ENCODE measurements at places on chromosomes 7 and 10.

GRCh38 chr10:115935731-115936130 lies 337.3 kb downstream of the GFRA1 start:
- DNase-seq, result no peak

GRCh38 chr7:41117431-41117830 lies 585.5 kb downstream of the INHBA start:
- DNase-seq, result no peak

- peak; percentile 82 for DNase-seq
Measured at GRCh38 chr10:92839191-92840085, 8.9 kb upstream of the EXOC6 start.

- DNase-seq, result no peak
Measured at GRCh38 chr7:81859433-81859832, 89.6 kb upstream of the HGF start.

DNA sequence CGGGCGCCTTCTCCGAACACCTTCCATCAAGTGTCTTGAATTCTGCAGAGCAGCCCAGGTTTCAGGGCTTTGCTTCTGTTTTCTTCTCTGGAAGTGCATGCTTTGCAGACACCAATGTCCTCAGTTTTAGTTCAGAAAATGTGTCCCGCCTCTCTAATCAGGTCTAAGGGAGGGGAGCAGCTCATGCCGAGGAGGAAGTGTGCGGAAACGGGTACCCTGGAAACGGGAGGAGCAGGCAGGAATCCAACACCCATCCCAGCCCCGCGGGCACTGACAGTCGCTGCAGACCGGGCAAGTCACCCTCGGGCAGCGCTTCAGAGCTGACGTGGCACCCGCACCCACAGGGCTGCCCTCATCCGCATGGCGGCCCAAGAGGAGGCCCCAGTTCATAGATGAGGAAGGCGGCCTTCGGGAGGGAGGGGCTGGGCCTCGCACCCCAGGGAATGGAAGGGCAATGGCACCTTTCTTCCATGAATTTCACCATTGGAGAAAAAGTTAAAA lies 338.7 kb downstream of the DNAJB6 start:
- DNase-seq, result no peak

DNA sequence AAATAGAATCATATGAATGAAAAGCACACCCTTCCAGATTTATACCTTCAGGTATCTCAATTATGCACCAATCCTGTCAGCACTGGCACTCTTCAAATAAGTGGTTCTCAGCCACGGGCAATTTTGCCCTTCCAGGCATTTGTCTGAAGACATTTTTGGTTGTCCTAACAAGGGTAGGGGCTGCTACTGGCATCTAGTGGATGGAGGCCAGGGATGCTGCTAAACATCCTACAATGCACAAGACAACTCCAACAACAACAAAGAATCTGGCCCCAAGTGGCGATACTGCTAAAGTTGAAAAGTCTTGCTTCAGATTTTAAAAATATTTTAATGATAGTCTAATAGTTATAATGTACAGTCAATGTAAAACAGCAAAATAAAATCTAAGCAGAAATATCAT lies 16.1 kb downstream of the CCDC186 start:
- no peak for DNase-seq

GRCh38 chr10:35135861-35136260 lies 9.2 kb downstream of the CREM start:
- peak; percentile 52 for DNase-seq

- no peak for DNase-seq
Measured at GRCh38 chr10:33143160-33143728, 185.2 kb upstream of the ITGB1 start.

- no peak for DNase-seq
Measured at GRCh38 chr7:78734626-78735025, 718.8 kb downstream of the MAGI2 start.

DNA sequence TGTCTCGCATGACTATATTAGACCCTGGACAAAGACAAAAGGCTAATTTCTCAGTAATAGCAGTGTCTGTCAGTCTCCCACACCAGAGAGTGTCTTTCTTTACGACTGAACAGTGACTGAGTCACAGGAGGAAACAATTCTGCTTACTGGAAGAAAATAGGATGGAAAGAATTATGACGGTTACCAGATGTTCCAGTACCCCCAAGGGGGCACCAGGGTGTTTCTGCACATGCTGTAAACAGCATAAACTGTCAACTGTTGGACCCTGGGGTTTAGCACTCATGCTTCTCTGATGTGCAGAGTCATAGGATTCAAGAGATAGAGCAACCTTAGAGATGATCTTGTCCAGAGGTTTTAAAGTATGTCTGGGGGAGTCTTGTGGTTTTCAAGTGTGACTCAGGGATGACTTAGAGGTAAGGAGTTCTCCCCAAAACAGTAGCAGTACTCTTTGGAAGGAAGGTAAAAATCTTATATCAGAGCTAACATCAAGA lies 291.7 kb downstream of the THSD7A start:
- DNase-seq, result peak; percentile 8

DNA sequence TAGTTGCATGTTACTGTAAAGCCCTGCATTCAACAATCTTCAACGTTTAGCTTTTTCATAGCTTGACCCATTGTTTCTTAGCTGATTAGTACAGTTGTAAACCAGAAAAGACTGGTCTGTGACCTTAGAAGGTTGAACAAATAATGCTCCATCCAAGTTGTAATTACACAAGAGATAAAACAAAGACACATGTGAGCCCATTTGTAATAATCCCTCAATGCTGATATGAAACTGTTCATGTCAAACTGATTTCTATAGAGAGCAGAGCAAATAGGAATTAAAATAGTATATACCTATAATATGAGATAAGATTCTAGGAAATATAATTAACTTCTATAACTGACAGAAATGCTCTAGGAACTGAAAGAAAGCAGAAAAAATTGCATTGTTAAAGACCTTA lies 94.7 kb upstream of the SLC25A13 start:
- no peak for DNase-seq

- DNase-seq, result no peak
Measured at GRCh38 chr10:75012471-75012870, 99.0 kb upstream of the SAMD8 start.

GRCh38 chr7:138000081-138000701 lies 1.7 kb downstream of the CREB3L2 start:
- DNase-seq, result peak; percentile 91

GRCh38 chr7:82615527-82615926 lies 171.9 kb upstream of the CACNA2D1 start:
- DNase-seq, result peak; percentile 93

- no peak for DNase-seq
Measured at GRCh38 chr10:127524229-127524628, 24.9 kb upstream of the NPS start.

- DNase-seq, result no peak
Measured at GRCh38 chr10:44293306-44293778, 91.6 kb downstream of the CXCL12 start.

DNA sequence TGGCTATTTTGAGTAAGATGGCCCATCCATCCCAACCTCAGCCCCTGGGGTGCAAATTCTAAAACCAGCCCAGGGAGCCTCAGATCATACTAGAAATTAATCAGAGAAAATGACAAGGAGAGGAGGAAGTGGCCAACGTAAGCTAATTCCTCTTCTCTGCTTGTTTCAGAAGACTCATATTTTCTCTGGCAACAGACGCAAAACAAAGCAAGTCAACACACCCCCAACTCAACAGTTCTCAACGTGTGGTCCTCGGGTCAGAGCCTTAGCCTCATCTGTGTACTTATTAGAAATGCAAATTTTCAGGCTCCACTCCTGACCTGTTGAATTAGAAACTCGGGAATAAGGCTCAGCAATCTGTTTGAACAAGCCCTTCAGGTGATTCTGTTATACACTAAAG lies 413.9 kb upstream of the AUTS2 start:
- no peak for DNase-seq

DNA sequence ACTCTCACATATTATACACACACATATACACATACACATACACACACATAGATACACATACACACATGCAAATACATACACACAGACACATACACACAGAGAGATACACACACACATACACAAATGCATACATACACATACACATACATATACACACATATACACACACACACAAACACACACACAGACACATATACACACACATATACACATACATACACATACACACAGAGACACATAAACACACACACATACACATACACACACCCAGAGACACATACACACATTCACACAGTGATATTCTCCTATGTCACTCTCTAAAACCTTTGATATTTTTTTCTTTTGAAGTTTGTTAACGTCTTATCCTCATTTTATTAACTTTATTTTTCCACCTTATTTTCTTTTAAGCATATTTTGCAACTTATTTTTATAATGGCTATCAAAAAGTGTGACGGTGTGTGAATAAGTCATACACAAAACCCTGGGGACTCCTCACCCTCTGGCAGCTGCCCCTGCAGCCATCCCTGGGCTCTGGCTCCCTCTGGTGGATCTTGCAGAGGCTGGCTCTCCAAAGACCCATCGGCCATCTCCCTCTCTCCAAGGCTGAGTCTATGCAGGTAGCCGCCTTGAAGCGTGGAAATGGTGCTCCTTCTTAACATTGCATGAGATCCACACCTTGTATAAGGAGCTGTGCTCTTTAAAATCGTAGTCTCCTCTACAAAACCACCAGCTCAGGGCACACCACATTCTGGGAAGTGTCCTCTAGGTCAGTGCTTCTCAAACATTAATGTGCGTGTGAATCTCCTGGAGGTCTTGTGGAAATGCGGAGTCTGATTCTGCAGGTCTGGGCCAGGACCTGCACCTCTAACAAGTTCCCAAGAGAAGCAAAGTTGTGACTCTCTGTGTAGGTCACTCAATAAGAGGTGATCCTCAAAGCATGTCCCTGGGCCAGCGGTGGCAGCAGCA lies 4.1 kb upstream of the C10orf120 start:
- peak; percentile 38 for DNase-seq

- DNase-seq, result peak; percentile 55
Measured at GRCh38 chr10:3805791-3806461, 20.9 kb upstream of the KLF6 start.

GRCh38 chr7:92058040-92058439 lies 76.2 kb downstream of the CYP51A1 start:
- DNase-seq, result peak; percentile 50

GRCh38 chr10:127851661-127852194 lies 41.0 kb downstream of the CLRN3 start:
- no peak for DNase-seq

- no peak for DNase-seq
Measured at GRCh38 chr10:44723619-44724325, 187.4 kb upstream of the TMEM72 start.

Measured in Kasumi-1 (cell line).